ENCODE measurements at places on chromosomes 5 and 9.

DNA sequence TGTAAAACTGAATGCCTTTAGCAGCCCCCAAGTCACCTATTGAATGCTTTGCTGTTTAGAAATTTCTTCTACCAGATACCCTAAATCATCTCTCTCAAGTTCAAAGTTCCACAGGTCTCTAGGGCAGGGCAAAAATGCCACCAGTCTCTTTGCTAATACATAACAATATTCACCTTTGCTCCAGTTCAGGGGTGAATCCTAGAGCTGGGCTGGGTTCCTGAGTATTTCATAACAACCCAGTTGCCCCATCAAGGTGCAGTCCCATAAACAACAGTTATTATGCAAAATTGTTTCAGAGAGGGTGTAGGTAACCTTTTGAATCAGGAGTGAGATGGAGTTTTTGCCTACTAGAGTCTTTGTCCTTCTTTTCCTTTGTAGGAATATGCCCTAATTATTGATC is 19.0 kb upstream of the C1QTNF3 start:
- no peak for DNase-seq

- no peak for DNase-seq
Observed at GRCh38 chr5:11248966-11249365, 487.9 kb upstream of the DAP start.

DNA sequence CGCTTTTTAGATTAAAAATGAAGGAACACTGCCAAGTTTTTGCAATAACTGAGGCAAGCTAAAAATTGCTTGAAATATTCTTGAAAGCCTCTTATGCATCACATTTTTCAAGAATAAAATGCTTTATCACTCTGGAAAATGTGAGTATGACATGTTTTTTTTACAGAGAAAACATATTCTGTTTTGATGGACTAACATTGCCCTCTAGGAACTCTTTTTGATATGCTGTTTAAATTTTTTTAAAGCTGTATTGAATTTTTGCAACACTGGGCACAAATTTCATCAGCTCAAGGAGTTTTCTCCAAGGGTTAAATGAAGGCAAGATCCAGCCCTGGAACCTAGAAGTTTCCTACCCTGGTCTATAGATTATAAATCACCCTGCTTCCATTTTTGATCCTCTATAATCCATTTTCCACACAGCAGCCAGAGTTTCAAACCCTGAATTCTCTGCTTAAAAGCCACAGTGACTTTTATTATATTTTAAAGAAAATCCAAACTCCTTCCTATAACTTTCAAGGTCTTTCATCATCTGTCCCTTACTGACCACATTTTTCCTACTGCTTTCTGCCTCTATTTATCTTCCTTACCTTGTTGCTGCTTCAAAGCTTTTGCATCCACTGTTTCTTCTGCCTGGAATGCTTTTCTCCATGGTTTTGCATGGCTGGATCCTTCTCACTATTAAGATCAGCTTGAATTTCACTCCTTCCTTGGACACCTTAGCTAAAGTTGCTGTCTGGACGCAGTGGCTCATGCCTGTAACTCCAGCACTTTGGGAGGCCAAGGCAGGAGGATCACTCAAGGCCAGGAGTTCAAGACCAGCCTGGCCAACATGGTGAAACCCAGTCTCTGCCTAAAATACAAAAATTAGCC is 60.9 kb downstream of the IL31RA start:
- no peak for DNase-seq

DNA sequence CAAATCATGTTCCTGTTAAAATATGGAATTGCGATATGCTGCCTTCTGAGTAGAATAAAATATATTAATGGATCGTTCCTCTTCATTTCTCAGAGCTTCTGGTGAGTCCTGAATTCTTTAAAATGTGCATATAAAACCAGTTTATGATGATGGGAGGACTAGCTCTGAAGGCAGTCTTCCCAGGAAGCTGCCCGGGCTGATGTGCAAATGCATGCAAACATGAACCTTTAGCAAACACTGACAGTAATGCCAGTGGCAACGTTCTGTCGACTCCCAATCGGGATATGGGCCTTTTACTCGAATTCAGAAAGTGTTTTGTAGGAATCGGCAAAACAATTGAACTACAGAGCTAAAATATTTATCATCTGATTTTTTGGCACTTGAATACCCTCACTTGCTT is 93.6 kb downstream of the TLE4 start:
- no peak for DNase-seq

GRCh38 chr9:116737152-116737546 is 50.0 kb downstream of the TRIM32 start:
- peak; percentile 32 for DNase-seq

- no peak for DNase-seq
Observed at GRCh38 chr9:72718503-72718902, 197.1 kb downstream of the TMC1 start.

Measured in stimulated activated CD8-positive, alpha-beta memory T cell treated with anti-CD3 and anti-CD28 coated beads, Interleukin-7, amount 100 ng/mL, for 24 hours (primary cell).